Activated CD4-positive, alpha-beta T cell treated with anti-CD3 and anti-CD28 coated beads for 4 hours (primary cell): ENCODE measurements at places on chromosomes 11 and 22.

GRCh38 chr11:117193130-117194020 lies 5.8 kb upstream of the TAGLN start:
- no peak for DNase-seq

DNA sequence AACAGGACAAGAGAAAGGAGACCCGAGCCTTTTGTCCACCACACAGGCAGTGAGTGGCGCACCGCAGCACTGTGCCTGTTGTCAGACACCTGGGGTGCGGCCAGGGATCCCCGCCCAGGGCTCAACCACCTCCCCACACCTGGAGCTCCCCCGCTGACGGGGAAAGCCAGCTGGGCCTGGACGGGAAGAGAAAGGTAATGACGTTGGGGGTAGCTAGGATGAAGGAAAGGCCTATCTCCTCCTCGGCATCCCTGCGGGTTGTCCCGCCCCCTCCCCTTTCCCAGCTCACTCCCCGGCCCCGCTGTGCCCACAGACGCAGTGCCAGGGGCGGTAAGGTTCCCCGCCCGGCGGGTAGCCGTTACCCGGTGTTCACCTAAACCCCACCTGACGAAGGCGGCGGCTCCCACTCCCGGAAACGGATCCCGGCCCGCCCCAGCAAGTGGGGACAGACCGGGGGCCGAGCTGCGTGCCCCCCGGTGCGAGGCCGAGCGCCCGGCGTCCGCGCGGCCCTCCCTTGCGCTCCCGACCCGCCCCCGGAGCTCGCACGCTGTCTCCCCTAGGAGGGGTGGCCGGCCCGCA lies 495 bp downstream of the HYOU1 start:
- peak; percentile 37 for DNase-seq

DNA sequence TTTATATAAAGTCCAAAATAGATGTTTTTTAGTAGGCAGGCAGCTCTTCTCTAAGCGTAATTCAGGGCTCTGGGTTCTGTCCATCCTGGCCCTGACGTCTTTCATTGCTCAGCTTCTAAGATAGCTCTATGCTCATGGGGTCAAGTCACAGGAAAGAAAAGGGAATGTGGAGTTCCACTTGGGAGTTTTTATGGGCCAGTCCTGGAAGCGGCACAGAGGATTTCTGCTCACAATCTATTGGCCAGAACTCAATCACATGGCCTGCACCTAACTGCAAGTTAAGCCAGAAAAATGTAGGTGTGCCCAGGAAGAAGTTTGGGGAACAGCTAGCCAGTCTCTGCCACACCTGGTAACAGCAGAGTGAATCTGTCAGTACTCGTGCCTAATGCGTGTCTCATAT lies 7.4 kb upstream of the ZBTB16 start:
- no peak for DNase-seq

GRCh38 chr11:65981101-65981740 lies 19.7 kb downstream of the SART1 start:
- DNase-seq, result no peak

GRCh38 chr11:61962213-61963015 lies 5.0 kb downstream of the FTH1 start:
- no peak for DNase-seq

GRCh38 chr22:48979482-48979881 lies 848.2 kb downstream of the BRD1 start:
- DNase-seq, result no peak

DNA sequence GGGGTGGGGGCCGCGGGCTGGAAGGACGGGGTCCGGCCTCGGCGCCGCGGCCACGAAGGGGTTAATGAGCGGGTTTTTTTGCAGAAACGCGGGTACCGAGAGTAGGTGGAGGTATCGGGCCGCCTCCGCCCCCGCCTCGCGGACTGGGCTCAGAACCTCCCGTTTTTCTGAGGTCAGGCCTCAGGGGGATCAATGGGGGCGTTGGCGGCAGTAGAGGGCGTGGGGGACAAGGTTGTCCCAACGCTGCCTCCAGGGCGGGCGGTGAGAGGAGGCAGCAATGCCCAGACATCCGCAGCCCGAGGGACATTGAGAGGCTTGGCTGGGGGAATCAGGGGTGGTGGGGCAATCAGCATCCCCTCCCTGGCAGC lies 34.8 kb upstream of the PRODH start:
- no peak for DNase-seq

- no peak for DNase-seq
Measured at GRCh38 chr11:58133309-58134076, 8.2 kb upstream of the OR9I1 start.

DNA sequence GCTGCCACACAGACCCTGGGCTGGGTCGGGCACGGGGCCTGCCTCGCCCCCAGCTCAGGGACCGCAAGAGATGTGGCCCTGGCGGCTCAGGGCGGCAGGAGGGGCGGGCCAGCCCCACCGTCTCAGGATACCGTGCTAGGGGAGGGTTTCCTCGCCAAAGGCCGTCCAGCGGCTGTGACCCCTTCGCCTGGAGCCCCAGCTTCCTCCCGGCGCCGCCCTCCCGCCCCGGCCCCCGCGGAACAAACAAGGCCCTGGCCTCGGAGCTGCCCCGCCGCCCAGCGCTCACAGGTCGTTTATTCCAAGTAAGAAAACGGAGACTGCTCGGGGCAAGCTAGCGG lies 543 bp upstream of the AP2A2 start:
- DNase-seq, result no peak

DNA sequence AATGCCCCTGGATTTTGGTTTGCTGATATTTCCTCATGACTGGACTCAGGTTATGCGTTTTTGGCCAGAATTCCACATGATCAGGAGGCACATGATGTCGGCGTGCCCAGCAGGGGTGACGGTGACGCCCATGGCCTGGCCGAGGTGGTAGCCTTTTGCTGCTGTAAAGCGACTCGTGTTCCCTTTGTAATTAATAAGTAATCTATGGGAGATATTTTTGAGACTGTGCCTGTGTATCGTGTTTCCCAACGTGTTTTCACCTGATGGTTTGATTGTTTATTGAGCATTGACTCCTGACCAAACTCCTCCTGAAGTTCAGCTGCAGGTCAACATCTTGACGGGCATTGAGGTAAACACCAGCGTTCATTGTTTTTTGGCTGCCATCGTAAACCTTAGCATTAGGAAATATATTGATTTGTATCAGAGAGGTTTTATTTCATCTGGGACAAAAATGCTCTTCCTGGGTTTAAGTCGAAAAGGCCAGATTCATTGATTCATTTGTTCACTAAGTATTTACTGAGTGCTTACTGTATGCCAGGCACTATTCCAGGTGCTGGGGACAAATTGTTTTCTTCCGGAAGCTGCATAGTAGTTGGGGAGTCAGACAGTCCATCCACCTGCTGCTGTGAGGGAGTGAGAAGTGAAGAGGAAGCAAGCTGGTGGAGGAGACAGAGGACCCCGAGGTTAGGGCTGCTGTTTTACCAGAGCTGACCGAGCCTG lies 23.6 kb downstream of the DCPS start:
- no peak for DNase-seq

DNA sequence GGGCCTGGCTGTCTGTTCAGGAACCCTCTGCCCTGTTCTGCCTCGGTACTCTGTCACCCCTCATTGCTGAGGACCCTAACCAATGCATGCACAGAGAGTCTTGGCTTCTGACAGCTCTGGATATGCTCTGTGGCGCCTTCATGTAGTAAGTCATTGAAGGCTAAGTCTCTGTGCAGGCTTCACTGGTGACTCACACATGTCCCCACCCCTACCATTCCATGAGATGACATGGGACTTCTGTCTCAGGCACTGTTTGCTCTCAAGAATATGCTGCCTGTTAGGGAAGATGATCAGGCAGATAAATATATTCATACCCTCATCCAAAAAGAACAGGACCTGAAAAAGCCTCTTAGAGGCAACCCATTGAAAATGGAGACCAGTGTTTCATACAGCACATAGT lies 43.6 kb upstream of the HORMAD2 start:
- DNase-seq, result no peak

GRCh38 chr11:126601550-126602215 lies 246.2 kb downstream of the ST3GAL4 start:
- DNase-seq, result no peak
